ENCODE measurements at places on chromosomes 16 and 17.

DNA sequence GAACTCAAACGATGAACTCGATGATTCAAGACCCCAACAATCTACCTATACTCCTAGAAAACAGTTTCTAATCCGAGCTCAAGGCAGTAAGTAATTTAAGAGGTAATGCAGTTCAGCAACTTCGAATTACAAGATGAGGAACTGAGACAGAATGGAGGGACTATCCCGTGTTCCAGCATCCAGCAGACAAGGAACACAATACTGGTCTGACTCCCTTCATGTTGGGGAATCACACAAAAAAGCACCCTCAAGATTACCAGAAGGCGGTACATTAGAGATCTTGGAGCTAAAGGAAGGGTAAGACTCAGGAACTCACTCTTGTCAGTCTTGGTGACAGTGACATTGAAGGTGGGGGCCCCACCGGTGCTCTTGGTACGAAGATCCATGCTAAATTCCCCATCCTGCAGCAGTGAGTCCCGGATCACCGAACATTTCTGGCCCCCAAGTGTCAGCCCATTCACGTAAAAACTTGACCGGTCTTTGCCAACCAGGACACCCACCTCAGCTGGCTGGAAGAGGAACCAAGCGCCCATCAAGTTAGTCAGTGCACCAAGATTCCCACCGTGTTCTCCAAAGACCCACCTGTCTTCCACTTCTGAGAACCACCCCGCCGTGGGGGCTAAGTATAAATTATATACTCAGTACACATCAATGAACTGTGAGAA, 1.9 kb downstream of the PFN1 start:
- no peak for DNase-seq

GRCh38 chr16:28623172-28623711, 13.4 kb upstream of the SULT1A1 start:
- peak; percentile 76 for DNase-seq

- no peak for DNase-seq
Observed at GRCh38 chr16:13289515-13289914, 388.1 kb downstream of the SHISA9 start.

- DNase-seq: no peak
Observed at GRCh38 chr17:63543822-63544420, 6.4 kb upstream of the DCAF7 start.

DNA sequence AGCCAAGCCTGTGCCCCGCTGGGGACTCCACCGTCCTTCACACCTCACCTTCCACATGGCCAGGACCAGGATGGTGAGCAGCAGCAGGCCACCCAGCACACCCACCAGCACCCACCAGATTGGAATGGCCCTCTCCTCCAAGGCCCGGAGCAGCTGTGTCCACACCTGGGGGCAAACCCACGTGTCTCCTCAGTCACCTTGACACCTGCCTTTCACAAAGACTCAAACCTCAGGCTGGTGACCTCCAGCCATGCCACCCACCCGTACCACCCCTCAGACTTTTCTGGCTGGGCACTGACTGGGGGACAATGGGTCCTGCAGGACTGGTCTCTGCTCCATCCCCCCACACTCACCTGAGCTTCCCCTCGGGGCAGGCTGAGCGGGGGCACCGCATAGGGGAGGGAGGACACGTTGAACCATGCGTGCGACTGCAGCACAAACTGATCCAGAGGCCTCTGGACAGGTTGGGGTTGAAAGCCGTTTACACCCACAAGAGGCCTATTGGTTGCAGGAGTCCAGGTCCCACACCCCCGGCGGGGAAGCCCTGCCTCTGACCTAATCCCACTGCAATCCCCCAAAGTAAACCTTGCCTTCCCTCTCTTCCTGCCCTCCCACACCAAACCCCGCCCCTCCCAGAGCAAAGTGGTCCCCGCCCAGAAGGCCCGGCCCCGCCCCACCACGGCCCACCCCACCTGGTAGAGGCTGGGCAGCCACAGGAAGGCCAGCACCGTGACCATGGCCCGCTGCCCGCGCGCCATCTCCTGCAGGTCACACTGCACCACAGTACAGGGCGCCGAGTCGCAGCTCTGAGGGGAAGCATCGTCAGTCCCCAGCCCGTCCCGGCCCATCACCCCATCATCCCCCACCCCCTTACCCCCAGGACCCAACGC, 10.9 kb upstream of the FAM171A2 start:
- no peak for DNase-seq

- DNase-seq: no peak
Observed at GRCh38 chr17:50691550-50692447, 15.9 kb downstream of the ANKRD40 start.

DNA sequence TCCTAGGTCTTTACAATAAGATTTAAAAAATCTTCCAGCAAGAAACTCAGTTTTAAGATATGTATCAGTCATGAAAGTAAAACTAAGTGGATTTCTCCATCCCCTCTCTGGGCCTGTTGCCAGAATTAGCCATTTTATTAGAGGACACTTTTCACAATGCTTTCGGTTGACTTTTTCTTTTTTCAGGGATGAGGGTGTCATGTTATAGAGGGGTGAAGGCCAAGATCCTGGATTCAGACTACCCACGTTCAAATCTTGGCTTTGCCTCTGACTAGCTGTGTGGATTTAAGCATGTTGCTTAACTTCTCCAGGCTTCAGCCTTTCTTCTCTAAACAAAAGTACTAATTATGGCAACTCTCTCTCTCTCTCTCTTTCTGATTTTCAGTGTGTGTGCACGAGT, 111.7 kb upstream of the COX10 start:
- no peak for DNase-seq

DNA sequence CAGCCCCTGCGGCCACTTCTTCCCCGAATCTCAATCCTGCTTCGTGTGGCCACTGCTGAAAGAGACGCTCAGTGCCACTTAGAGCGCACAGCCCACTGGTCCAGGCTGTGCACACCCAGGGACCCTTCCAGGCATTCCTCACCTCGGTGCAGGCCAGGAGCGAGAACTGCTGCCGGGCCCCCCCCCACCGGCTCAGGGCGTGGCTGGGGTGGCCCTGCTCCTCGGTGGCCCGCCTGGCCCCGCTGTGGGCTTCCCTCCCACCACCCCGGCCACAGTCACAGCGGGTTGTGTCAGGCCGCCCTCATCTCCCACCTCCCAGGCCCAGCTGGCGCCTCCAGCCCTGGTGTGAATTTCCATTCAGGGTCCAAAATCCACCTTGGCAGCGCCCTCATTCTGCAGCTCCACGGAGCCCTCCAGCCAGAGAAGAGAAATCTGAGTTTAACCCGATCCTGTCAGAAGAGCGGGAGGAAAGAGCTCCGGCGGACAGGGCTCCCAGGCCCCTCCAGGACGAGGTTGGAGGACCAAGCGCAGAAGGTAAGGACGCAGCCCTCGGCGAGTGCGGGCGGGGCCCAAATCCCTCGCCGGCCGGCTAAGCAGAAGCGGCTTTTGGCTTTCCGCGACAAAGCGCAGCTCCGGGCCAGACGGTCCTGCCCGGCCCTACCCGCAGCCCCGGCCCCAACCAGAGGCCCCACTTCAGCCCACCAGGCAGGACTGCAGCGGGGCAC, 12.0 kb downstream of the TBC1D16 start:
- DNase-seq: peak; percentile 35

GRCh38 chr17:50059759-50060273, 3.9 kb downstream of the ITGA3 start:
- DNase-seq: no peak

DNA sequence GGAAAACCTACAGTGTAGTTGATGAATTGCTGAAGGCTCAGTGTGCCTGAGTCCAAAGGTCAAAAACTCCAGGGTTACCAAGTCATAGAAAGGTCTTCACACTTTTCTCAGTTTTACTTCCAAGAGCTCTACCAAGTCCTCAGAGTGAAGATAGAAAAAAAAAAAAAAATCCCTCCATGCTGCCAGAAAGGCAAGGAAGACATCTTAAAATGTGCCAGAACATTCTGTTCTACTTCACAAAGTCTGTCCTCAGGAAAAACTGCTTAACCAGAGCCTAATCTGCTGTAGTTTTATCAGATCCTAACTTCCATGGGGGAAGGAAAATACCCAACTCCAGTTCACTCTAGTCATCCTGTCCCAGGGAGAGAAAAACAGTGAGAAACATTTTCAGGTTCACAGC, 175.6 kb upstream of the CDH11 start:
- no peak for DNase-seq

- peak; percentile 46 for DNase-seq
Observed at GRCh38 chr17:76138234-76138895, 2.7 kb downstream of the FOXJ1 start.

- DNase-seq: peak; percentile 94
Observed at GRCh38 chr16:4271176-4272113, 1.4 kb downstream of the TFAP4 start.

GRCh38 chr16:11276896-11277593, 765 bp upstream of the PRM2 start:
- DNase-seq: no peak

GRCh38 chr17:78800132-78800931, 18.3 kb upstream of the CYTH1 start:
- DNase-seq: no peak

- no peak for DNase-seq
Observed at GRCh38 chr17:57984261-57984890, 3.7 kb downstream of the VEZF1 start.

GRCh38 chr17:12358477-12358876, 307.2 kb upstream of the MYOCD start:
- DNase-seq: no peak

DNA sequence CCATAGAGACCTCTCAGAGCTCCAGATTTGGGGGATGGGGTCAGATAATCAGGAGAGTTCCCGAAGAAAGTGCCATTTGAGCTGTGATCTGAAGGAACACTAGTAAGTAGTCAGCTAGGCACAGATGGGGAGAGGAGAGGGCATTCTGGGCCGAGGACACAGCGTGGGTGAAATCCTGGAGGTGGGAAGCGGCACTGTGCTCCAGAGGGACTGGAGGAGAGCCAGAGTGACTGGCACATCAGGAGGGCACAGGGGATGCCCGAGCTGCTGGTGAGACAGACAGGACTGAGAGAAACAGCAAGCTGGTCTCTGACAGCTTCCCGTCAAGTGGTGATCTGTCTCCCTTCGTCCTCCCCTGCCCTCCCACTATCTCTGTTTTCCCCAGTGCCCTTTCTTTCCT, 40.6 kb downstream of the KNOP1 start:
- DNase-seq: no peak

- DNase-seq: no peak
Observed at GRCh38 chr16:1428511-1428910, 2.4 kb upstream of the PERCC1 start.
